Smooth muscle cell of the umbilical artery (primary cell): ENCODE measurements at places on chromosomes 12 and 14. TPM values are rescaled to one million over a fixed set of nuclear protein-coding genes. Genes with fewer than 3 reads are reported as not detected.

The SYNDIG1L gene
- not detected in 2 replicates for total RNA-seq

The POTEM gene
- total RNA-seq, result not detected in 2 replicates

The PLEKHG7 gene
- total RNA-seq, result not detected in 2 replicates

The SAMD15 gene
- 0.88 and 1.8 TPM in 2 replicates for total RNA-seq

The NOS1 gene
- not detected in 2 replicates for total RNA-seq

The IGF1 gene
- total RNA-seq, result under 0.01 TPM in 1 of 2 replicates, not detected in the other

The MYF5 gene
- not detected in 2 replicates for total RNA-seq

The RNASE1 gene
- 0.30 TPM in 1 of 2 replicates, not detected in the other for total RNA-seq

The DCAF11 gene
- total RNA-seq, result 48.4 and 54.9 TPM in 2 replicates

The RACGAP1 gene
- total RNA-seq, result 13.7 and 41.1 TPM in 2 replicates

The EML1 gene
- 6.0 and 7.7 TPM in 2 replicates for total RNA-seq

The GPX2 gene
- total RNA-seq, result not detected in 2 replicates

The GLT1D1 gene
- not detected in 2 replicates for total RNA-seq

The SERPINA5 gene
- not detected in 2 replicates for total RNA-seq

The BMAL2 gene
- 49.0 and 140 TPM in 2 replicates for total RNA-seq

The CLEC2A gene
- total RNA-seq, result not detected in 2 replicates

The PAPLN gene
- total RNA-seq, result 4.2 and 6.4 TPM in 2 replicates

The WNT1 gene
- total RNA-seq, result not detected in 2 replicates

The PRB4 gene
- total RNA-seq, result not detected in 2 replicates

The ACYP1 gene
- total RNA-seq, result 7.4 and 11.4 TPM in 2 replicates

The ESPL1 gene
- total RNA-seq, result 0.59 and 5.3 TPM in 2 replicates
